ENCODE measurements at places on chromosomes 7 and 10.

DNA sequence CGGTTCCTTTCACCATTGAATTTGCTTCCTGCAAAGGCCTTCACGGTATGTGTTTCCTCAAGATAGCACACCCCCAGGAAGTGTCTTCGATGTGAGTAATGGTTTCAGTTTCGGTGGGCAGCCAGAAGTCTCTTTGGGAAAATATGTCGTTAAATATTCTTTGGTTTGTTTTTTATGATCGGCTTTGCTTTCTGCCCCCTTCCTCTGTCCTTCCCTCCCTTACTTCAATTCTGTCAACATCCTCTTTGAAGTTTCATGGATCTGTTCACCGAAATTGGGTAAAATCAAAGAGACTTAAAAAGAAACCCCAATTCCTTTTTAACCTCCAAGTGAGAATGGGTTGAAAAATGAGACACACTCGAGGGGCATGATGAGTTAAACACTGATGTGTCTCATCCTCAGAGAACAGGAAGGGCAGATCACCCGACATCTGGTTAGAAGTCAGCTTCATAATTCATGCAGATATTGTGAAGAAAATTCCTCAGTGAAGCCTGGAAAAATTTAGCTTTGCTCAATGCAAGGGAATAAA lies 170.8 kb upstream of the HABP2 start:
- DNase-seq = no peak

DNA sequence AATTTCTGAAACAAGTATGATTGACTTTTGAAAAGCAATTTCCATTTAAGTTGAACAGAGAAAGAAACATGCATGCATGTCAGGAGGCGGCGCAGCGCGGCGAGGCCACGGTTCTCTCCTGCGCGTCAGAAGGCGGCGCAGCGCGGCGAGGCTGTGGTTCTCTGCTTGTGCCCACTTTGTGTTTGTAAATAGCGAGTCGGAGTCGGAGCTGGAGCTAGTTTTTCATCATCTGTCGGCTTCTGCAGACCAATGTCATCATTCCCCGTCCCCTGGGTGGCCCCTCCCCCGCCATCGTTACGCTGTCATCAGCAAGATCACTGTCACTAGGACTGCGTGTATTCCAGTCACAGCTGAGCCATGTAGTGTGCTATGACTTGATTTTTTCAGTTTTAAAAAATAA lies 49.2 kb downstream of the INPP5A start:
- DNase-seq = no peak

- DNase-seq = peak; percentile 98
These were observed 53.0 kb downstream of the KCTD7 start for GRCh38 chr7:66681491-66682349.

GRCh38 chr7:137661634-137662033 lies 185.1 kb downstream of the DGKI start:
- DNase-seq = no peak

GRCh38 chr7:2158331-2159175 lies 74.2 kb downstream of the MAD1L1 start:
- no peak for DNase-seq

- DNase-seq = no peak
These were observed 328.4 kb upstream of the GNAI1 start for GRCh38 chr7:79806161-79806734.

- no peak for DNase-seq
These were observed 174.1 kb downstream of the RPS24 start for GRCh38 chr10:78207776-78208175.
